ENCODE measurements at places on chromosomes 3 and 15. TPM values are rescaled to one million over a fixed set of nuclear protein-coding genes. Genes with fewer than 3 reads are reported as not detected.

GOLGA6B gene
- total RNA-seq: not detected

NMNAT3 gene
- total RNA-seq: 8.2 TPM

UCN2 gene
- 0.27 TPM for total RNA-seq

CCPG1 gene
- total RNA-seq: 33.0 TPM

PRTG gene
- total RNA-seq: 28.8 TPM

NUP210 gene
- 13.8 TPM for total RNA-seq

SNX33 gene
- total RNA-seq: 4.3 TPM
